ENCODE measurements at places on chromosomes 6 and 20. TPM values are rescaled to one million over a fixed set of nuclear protein-coding genes. Genes with fewer than 3 reads are reported as not detected.

GRCh38 chr6:165635965-165636364 is 27.1 kb downstream of the PDE10A start:
- no peak for DNase-seq

DNA sequence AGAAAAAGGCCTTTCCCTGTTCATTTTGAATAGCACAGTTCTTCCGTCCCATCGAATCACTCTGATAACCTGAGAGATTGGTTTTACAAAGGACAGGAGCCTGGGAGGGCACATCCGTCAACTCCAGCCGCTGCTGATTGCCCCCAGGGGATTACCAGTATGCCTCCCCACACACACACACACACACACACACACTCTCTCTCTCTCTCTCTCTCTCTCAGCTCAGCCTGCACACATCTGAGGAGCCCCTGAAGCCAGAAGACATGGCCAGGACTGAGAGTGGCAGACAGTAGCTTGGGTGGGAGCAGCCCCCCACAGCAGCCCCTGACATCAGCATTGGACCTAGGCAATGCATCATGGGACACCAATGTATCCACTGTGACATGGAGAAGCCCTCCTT is 13.2 kb upstream of the CDH4 start:
- peak; percentile 13 for DNase-seq

- DNase-seq, result no peak
These were observed 86.5 kb upstream of the IFNGR1 start for GRCh38 chr6:137305691-137306090.

- DNase-seq, result no peak
These were observed 363.8 kb downstream of the CBLN4 start for GRCh38 chr20:55641497-55641896.

GJA1 gene
- total RNA-seq, result 1,360 TPM

CAGE1 gene
- total RNA-seq, result under 0.01 TPM
